ENCODE measurements at places on chromosomes 5 and 9. TPM values are rescaled to one million over a fixed set of nuclear protein-coding genes. Genes with fewer than 3 reads are reported as not detected.
A peak's percentile ranks its signal among the peaks of the same experiment; 100 is the strongest.

Gene CCNO
- not detected for polyA plus RNA-seq

Gene SPINK5
- polyA plus RNA-seq = not detected

Gene ZBTB26
- polyA plus RNA-seq = 1.4 TPM

- H3K36me3 ChIP-seq = no peaks in the 10 kb centered on the region
- no peak overlapping the region for H3K4me3 ChIP-seq
- no peak for DNase-seq
- no peaks in the 10 kb centered on the region for H3K4me1 ChIP-seq
- H3K27ac ChIP-seq = no peak overlapping the region
Observed at GRCh38 chr9:34687276-34688030, 3.6 kb downstream of the CCL19 start.

- no peaks in the 10 kb centered on the region for H3K36me3 ChIP-seq
- no peak for DNase-seq
- no peak overlapping the region for H3K27ac ChIP-seq
Observed at GRCh38 chr9:18122171-18122570, 351.8 kb upstream of the ADAMTSL1 start.

GRCh38 chr9:137227054-137227852 lies at the start of gene RNF224:
RNF224 (plus strand) TSS chr9:137227502; CDS start chr9:137228336, 834 bp downstream.
- peak; percentile 73 for DNase-seq
- no peaks in the 10 kb centered on the region for H3K27me3 ChIP-seq
- peaks cover 18% of the 10 kb centered on the region for H3K4me1 ChIP-seq
- no peak within 1 kb of the TSS for H3K4me3 ChIP-seq

DNA sequence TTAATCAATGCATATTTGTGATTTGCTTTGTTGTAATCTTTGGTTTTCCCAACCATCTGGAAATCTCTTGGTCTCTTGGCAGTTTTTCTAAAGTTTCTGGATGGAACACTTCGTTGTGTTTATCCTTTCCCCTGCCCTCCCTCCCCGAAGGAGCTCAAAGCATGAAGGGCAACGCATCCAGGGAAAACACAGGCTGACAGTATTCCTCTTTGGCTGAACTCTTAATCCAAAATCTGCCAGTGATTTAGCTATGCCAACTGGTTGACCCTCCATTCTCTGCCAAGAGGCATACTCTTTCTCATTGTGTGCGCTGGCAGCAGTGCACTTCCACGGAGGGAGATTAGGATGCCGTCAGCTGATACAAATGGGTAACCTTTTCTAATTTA lies 20.5 kb downstream of the ZBTB34 start:
- no peak for DNase-seq
- H3K4me1 ChIP-seq = peaks cover 17% of the 10 kb centered on the region
- no peak overlapping the region for H3K4me3 ChIP-seq
- H3K27ac ChIP-seq = no peak overlapping the region
- peaks cover 25% of the 10 kb centered on the region for H3K36me3 ChIP-seq
- no peaks in the 10 kb centered on the region for H3K27me3 ChIP-seq

- H3K27me3 ChIP-seq = no peaks in the 10 kb centered on the region
- DNase-seq = no peak
- H3K4me3 ChIP-seq = no peak overlapping the region
- H3K36me3 ChIP-seq = no peaks in the 10 kb centered on the region
- H3K27ac ChIP-seq = no peak overlapping the region
Observed at GRCh38 chr5:14146725-14147124, 3.6 kb downstream of the TRIO start.

Data from CD4-positive, alpha-beta memory T cell (primary cell).